ENCODE measurements at places on chromosomes 1 and 21.

- no peak for DNase-seq
Measured at GRCh38 chr21:38221594-38221993, 35.2 kb upstream of the KCNJ15 start.

DNA sequence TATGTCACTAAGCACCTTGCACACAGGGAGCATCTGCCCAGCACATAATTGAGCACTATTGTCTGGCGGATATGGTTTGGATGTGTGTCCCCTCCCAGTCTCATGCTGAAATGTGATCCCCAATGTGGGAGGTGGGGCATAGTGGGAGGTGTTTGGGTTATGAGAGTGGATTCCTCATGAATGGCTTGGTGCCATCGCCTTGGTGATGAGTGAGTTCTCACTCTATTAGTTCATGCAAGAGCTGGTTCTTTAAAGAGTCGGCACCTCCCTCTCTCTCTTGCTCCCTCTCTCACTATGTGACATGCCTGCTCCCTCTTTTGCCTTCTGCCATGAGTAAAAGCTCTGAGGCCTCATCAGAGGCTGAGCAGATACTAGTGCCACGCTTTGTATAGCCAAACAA is 9.5 kb downstream of the CTSK start:
- no peak for DNase-seq

DNA sequence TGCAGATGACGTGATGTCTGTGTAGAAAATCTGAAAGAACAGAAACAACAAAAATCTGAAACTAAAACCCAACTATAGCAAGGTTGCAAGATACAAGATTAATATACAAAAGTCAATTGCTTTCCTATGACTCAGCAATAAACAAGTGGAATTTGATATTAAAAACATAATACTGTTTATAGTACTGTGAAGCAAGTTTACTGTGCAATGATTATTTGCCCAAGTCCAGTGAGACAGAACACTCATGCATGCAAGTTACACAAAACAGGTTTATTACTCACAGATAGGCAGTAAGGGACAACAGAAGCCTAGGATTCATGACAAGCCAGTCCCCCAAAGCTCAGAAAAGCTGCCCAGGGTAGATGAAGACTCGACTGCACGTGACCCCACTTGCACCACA is 62.4 kb upstream of the RAB4A start:
- no peak for DNase-seq

DNA sequence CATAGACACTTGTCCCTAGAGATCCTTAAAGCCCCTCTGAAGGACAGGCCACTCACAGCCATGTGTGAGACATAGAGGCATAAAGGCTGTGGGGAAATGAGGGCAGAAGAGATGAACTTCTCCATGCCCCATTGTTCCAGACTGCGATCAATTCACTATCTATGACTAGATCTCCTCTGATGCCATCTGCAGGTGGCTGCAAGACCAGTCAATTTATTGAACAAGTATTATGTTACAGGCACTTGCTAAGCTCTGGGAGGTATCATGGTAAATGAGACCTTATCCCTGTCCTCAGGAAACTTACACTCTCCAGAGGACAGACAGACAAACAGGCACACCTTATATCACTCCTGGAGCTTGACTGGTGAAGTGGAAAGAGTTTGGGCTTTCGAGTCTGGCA is 22.9 kb downstream of the UBIAD1 start:
- DNase-seq = no peak

- DNase-seq = no peak
Measured at GRCh38 chr21:16176570-16176969, 446.8 kb downstream of the USP25 start.

GRCh38 chr21:17782051-17782450 is 37.1 kb downstream of the C21orf91 start:
- DNase-seq = no peak

GRCh38 chr1:70034403-70034802 is 171.0 kb downstream of the LRRC40 start:
- no peak for DNase-seq

GRCh38 chr1:179175011-179175841 is 54.3 kb downstream of the ABL2 start:
- no peak for DNase-seq

DNA sequence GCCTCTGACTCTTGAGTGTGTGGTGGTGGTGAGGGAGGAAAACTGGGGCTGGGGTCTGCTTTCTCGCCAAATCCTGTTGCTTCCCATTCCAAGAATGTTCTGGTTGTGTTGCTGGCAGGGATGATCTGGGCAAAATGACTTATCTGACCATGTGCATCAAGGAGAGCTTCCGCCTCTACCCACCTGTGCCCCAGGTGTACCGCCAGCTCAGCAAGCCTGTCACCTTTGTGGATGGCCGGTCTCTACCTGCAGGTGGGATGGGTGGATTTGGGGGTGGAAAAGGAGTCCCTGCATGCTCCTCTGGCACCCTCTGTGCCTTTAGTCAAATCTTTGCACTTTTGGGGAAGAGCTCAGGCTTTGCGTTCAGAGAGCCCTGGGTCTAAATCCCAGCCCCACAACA is 18.1 kb downstream of the CYP4B1 start:
- no peak for DNase-seq

GRCh38 chr1:33661811-33662454 is 189.5 kb downstream of the ZSCAN20 start:
- no peak for DNase-seq

- no peak for DNase-seq
Measured at GRCh38 chr21:37430184-37430821, 63.7 kb downstream of the DYRK1A start.

- DNase-seq = no peak
Measured at GRCh38 chr1:6672558-6672957, 29.1 kb downstream of the DNAJC11 start.

DNA sequence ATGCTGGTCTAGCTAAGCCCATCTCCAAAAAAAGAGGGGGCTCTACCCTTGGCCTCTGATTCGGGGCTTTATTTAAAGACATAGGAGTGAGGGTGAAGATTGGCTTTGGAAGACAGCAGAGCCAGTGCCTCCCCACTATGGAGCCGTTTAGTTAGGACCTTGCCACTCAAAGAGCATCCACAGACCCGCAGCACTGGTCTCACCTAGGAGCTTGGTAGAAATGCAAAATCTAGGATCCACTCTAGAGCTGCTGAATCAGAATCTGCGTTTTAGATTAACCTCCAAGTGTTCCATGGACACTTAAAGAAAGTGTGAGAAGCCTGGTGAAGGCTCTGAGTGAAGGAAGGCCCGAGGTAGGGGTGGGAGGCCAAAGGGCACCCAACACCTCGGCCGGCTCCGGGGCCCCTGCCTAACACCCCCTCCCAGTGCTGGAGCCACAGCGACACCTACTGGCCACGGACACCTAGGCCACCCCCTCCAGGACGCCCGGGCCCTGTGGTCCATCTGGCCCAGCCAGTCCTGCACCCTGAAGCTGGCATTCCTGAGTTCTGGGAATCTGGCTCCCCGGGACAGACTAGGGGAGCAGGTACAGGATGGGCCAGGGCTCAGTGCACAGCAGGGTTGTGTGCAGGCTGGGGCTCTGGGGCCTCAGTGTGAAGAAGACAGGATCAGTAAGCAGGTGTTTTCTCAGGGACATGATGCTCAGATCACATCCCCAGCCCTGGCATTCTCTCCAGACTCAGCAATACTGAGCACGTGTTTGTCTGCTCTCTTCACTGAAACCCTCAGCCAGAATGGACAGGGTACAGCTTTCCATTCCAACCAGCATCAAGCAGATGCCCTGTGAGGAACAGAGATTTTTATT is 79.2 kb downstream of the TMEM53 start:
- DNase-seq = peak; percentile 71

DNA sequence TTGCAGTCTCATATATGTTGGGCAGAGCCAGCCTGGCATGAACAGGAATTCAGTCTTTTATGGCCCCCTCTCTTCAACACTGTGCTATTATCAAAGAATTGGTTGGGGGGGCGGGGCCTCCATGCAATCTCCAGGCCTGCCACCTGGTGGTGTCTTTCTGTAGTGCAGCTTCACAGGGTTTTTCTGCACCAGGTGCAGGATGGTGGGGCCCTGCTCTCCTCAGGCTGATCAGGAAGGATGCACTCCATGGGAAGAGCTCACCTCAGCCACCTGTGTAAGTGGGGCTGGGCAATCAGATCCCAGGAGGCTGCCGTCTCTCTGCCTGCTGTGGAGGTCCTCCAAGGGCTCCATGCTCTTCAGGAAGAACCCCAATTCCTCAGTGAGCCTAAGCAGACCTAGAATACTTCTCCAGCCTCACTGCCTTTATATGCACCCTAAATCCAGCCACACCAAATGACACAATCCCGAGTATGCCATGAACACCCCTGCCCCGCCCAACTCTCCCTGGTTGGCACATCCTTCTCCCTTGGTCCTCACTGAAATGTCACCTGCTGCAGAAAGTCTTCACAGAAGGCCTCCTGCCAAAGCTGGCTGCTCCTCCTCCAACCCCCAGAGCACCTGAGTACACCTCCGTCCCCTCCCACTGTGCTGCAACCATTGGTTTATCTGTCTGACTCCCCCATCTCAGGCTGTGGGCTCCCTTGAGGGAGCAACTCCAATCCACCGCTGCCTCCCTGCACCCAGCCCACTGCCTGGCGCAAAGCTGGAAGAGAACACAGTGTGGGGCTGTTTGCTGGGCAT is 16.5 kb downstream of the STK40 start:
- DNase-seq = peak; percentile 76

DNA sequence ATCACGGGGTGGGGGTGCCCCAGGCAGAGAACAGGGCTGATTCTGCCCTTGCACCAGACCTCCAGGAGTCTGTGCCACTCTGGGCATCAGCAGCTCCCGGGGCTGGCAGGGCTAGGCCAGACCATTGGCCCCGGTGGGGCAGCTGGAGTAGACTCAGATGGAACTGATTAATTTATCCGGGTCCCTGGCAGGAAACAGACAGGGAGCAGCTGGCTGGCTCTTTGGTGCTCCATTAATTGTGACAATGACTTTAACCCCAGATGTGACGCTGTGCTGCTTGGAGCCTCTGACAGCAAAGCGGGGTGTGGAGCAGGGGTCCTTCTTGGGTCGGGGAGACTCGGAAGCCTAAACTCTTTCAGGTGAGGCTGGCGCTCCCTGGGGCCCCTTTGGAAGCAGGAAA is 9.5 kb downstream of the EPHA8 start:
- no peak for DNase-seq

Data from stimulated activated CD8-positive, alpha-beta memory T cell treated with anti-CD3 and anti-CD28 coated beads, Interleukin-4, amount 100 ng/mL, for 24 hours (primary cell).